Mucosa of descending colon (tissue), 3 donors: ENCODE measurements at places on chromosomes 1 and 21. TPM values are rescaled to one million over a fixed set of nuclear protein-coding genes. Genes with fewer than 3 reads are reported as not detected.

- DNase-seq: no peak
Observed at GRCh38 chr21:44802396-44803153, 955 bp upstream of the UBE2G2 start.

DNA sequence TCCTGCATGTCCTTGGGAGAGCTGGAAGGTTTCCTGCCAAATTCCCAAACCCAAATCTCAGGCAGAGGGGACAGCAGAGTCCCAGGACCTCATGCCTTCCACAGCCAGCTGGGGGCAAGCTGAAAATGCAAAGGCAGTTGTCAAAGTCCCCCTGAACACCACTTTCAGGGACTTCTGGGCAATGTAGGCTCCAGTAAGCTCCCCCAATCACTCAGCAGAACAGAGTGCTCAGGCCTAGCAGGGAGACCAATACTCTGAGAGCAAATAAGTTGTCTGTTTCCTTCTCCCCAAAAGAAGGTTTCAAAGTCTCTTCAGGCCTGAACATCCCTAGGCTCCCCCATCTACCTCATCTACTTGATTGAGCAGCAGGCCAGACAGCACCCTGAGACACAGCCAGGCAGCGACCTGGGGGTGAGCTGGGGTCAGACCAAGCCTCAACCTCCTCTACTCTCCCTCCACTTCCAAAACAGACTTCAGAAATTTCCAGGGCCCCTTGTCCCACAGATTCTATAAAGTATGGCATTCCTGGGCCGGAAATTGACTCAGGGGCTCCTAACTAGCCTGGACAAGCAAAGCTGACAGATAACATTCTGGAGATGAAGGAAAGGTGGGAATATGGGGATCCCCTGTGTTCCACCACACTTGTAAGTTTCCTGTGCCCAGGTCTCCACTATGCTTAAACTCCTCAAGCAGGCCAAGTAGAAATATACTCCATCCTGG is 1.9 kb downstream of the SLC9A1 start:
- no peak for DNase-seq

- DNase-seq: no peak
Observed at GRCh38 chr1:188425687-188426086, 1596.9 kb downstream of the PLA2G4A start.

- no peak for DNase-seq
Observed at GRCh38 chr1:228968891-228969606, 233.8 kb downstream of the RHOU start.

RCAN1 gene
- total RNA-seq: 55.2 TPM
